ENCODE measurements at places on chromosomes 3 and 15. TPM values are rescaled to one million over a fixed set of nuclear protein-coding genes. Genes with fewer than 3 reads are reported as not detected.

Gene RTP1
- total RNA-seq = not detected

Gene GABRR3
- not detected for total RNA-seq

Gene SLCO2A1
- not detected for total RNA-seq

Gene GNAT1
- not detected for total RNA-seq

Gene POMGNT2
- total RNA-seq = 9.0 TPM
